ENCODE measurements at places on chromosomes 2 and 18. TPM values are rescaled to one million over a fixed set of nuclear protein-coding genes. Genes with fewer than 3 reads are reported as not detected.

DNA sequence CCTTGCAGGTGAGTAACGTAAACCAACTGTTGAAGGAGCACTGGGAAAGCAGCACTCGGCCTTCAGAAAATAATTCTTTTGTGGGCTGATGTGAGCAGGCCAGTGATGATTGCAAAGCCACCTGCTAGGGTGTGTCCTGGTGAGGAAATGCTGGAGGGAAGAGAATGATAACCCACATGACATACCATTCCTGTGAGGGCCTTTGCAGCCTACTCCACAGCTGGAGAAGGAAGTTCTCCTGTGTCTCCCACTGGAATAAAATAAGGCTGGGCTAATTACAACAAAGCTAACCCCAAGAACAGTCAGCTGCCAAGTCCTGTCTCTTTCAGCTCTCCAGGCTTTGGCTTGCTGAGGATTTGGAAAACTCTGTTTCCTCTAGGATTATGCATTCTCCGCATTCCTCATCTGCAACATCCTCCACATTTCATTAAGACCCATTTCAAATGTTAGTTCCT is 16.7 kb upstream of the DSG1 start:
- DNase-seq = no peak

GRCh38 chr2:41827354-41827971 is 220.4 kb upstream of the PKDCC start:
- no peak for DNase-seq

GRCh38 chr2:106192752-106193689 is 1.1 kb downstream of the UXS1 start:
- peak; percentile 28 for DNase-seq

DQX1 gene
- total RNA-seq = not detected

GRCh38 chr2:174673440-174673839 is 75.8 kb upstream of the WIPF1 start:
- no peak for DNase-seq

GRCh38 chr2:189521699-189522434 is 58.7 kb downstream of the SLC40A1 start:
- no peak for DNase-seq

NPAS2 gene
- 61.1 TPM for total RNA-seq

- no peak for DNase-seq
Measured at GRCh38 chr2:191463790-191464189, 214.1 kb upstream of the NABP1 start.

MRO gene
- 4.3 TPM for total RNA-seq

DNA sequence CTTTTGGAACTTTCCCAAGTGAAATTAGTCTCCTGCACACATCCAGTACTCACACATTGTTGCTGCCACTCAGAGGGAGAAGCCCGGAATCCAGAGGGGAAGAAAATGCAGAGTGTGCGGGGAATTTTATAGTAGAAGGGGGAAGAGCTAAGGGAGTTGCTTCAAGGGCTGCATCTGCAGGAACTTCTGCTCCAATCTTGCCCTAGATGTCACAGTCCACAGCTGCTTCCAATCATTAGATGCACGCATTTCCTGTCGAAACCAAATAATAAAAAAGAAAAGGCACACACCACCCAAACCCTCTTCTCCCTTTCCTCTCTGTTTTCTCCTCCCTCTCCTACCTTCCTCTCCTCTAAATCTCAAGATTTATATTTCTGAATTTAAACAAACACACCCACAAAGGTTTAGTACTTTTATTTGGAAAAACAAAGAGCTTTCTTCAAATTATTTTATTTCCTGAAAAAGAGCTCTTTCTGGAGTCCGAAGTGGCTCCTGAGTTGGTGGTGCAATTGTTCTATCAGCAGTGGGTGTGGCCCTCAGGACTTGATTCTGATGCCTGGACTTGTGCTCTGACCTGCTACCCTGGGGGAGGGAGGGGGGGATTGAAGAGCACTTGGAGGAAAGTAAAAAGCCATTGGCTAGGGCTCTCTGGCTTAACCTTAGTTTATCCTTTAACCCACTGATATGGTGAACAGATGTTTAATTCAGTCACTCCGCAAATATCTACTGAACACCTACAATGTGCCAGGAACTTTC is 72.0 kb downstream of the KCNE4 start:
- DNase-seq = no peak

DNA sequence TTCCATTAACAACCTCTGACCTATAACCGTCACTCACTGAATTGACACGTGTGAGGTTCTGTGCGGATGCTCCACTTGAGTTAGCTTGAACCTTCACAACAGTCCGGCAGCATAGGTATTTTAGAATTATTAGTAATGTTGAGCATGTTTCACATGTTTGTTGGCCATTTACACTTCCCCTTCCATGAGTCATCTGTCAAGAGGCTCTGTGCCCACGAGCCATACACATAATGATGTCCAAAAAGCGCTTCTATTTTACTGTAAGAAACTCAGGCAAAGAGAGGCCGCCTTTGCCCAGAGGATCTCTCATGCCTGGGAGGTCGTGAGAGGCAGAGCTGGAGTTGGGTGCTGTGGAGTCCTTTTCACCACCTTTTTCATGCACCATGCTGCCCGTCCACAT is 28.9 kb upstream of the TMEM214 start:
- DNase-seq = no peak

- no peak for DNase-seq
Measured at GRCh38 chr2:70828115-70828514, 7.5 kb downstream of the CD207 start.

DNA sequence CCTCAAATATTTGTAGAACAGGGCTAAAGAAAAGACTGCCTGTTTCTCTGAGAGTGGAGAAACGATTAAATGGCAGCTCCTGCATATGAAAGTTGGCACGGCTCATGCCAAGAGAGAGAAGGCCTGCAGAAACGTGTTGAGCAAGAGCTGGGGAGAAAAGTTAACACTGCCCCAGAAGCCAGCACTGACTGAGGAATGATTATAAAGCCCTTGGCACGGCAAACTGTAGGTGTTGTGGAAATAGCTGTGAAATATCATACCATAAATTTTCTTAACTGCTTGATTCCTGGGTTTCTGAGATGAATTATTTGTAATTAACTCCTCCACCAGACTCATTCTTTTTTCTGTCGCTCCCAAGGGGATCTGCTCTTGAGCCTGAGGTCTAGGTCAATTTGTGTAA is 4.3 kb downstream of the FRZB start:
- DNase-seq = no peak

All from heart left ventricle (tissue), 16 donors.